ENCODE measurements at places on chromosomes 3 and 15.

GRCh38 chr3:194003114-194004057, 132.6 kb upstream of the HES1 start:
- DNase-seq, result no peak

DNA sequence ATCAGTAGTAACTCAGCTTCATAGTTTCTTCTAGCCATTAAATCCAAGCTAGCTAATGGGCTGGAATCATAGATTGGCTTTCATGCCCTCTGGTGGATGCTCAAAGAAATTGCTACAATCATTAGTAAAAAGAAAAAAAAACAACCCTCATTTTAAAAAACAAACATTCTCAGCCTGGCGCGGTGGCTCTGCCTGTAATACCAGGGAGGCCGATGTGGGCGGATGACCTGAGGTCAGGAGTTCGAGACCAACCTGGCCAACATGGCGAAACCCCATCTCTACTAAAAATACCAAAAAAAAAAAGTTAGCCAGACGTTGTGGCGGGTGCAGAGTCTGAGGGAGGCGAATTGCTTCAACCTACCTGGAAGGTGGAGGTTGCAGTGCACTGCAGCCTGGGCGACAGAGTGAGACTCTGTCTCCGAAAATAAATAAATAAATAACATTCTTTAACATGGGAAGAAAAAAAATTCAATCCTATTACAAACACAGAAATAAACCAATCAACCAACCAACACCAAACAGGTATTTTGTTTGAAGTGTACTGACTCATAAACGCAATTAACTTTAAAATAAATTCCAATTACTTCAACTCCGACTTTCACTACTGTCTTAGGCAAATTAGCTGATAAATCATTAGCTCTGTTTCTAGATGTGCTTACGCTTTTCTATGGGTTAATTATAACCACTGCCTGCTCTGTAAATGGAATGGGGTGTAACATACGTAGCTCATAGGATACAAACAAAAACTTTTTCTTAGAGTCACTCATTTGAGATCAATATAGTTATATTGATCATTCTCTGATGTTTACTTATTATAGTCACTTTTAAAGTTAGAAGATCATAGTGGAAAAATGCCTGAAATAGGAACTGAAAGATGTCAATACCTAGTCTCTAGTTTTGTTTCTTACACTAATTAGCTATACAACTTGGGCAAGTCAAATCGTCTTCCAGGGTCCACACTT, 24.9 kb downstream of the TMEM207 start:
- DNase-seq, result no peak

DNA sequence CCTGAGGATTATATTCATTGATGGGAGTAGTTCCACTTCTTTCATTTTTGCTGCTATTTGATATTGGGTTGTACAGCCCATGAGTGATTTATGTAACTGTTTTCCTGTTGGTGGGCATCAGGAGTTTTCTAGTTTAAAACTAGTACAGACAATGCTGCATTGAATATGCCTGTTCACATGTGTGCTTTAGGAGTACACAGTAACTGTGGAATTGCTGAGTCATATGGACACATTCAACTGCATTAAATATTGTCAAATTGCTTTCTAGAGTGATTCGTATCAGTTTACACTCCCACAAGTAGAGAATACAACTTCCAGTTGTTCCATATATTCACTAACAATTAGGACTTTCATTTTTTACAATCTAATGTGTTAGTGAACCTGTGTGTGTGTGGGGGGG, 59.8 kb upstream of the THSD4 start:
- DNase-seq, result no peak

- no peak for DNase-seq
Measured at GRCh38 chr3:73759297-73759711, 134.6 kb upstream of the PDZRN3 start.

GRCh38 chr3:167772992-167773391, 37.5 kb downstream of the SERPINI1 start:
- DNase-seq, result no peak

- DNase-seq, result no peak
Measured at GRCh38 chr15:26867200-26868007, 542 bp downstream of the GABRA5 start.

- DNase-seq, result no peak
Measured at GRCh38 chr3:17935222-17935621, 192.8 kb upstream of the TBC1D5 start.

- DNase-seq, result no peak
Measured at GRCh38 chr3:49333091-49333490, 6.8 kb downstream of the USP4 start.

DNA sequence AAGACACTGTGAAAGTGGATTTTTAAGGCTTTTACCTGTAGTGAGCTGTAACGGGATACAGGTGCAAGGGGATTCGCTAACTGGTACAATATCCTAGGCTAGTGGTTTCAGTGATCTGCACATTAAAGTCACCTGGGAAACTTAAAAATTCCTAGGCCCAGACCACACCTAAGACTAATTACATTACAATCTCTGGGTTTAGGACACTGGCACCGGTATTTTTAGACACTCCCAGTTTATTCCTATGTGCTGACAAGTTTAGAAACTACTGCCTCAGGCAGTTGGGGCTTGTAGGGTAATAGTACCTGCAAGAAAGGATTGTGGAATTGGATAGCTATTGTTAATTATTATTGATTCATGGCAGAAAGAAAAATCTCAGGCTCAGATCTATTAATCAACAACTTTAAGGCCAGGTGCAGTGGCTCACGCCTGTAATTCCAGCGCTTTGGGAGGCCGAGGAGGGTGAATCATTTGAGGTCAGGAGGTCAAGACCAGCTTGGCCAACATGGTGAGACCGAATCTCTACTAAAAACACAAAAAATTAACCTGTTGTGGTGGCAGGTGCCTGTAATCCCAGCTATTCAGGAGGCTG, 50.4 kb upstream of the CASR start:
- DNase-seq, result no peak

Measured in stimulated activated CD8-positive, alpha-beta memory T cell treated with anti-CD3 and anti-CD28 coated beads, Interleukin-4, amount 100 ng/mL, for 1 hour (primary cell).